ENCODE measurements at places on chromosomes 7 and 10.

- H3K4me3 ChIP-seq, result no peak overlapping the region
- H3K36me3 ChIP-seq, result no peaks in the 10 kb centered on the region
- no peak for DNase-seq
- peaks cover 2% of the 10 kb centered on the region for H3K27me3 ChIP-seq
These were observed 184.0 kb downstream of the ADAM12 start for GRCh38 chr10:126204320-126204719.

DNA sequence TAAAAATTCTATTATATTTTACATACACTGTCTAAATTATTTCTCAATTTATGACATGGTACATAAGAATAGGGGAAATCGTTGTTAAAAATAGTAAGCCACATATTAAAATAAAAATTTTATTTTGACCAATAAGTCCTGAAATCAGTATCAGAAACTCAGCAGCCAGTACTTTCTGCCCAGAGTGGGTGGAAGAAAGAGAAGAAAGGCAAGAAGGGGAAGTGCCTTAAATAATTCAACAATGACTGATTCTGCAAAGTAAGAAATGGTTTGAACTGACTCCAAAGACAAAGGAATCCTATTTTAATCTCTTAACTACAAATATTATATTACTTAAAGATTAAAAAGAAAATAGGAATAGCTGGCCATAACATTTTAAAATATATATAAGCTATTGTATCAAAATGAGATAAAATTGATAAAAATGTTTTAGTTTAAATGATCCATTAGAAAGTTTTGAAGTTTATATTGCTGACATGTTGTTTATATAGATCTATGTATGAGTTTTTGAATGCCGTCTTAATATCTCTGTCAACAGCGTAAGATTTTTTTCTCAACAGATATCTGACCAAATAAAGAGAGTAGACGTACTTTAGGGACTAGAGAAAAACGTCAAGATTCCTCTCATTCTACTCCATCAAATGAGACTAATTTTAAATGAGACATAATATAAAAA lies 30.2 kb upstream of the NRCAM start:
- no peak overlapping the region for H3K27ac ChIP-seq
- no peak overlapping the region for H3K4me3 ChIP-seq
- H3K4me1 ChIP-seq, result no peaks in the 10 kb centered on the region
- peaks cover 3% of the 10 kb centered on the region for H3K36me3 ChIP-seq
- DNase-seq, result no peak

DNA sequence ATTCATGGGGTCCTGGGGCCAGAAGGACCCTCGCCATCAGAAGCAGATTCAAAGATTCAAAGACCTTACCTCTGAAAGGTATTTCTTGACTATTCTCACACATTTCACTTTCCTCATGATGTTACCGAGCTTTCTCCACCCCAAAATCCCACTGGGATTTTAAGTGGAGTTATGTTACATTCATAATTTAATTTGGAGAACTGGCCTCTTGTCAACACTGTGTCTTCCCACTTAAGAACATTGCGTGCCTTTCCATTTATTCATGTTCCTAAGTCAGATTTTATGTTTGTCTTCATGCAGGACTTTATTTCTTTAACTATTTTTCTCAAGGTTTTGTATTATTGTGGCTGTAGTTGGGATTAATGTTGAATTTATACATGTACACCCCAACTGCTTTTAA lies 123.5 kb upstream of the BMPER start:
- no peak overlapping the region for H3K27ac ChIP-seq
- no peaks in the 10 kb centered on the region for H3K36me3 ChIP-seq
- H3K27me3 ChIP-seq, result no peaks in the 10 kb centered on the region
- DNase-seq, result no peak
- peaks cover 7% of the 10 kb centered on the region for H3K4me1 ChIP-seq
- no peak overlapping the region for H3K4me3 ChIP-seq

DNA sequence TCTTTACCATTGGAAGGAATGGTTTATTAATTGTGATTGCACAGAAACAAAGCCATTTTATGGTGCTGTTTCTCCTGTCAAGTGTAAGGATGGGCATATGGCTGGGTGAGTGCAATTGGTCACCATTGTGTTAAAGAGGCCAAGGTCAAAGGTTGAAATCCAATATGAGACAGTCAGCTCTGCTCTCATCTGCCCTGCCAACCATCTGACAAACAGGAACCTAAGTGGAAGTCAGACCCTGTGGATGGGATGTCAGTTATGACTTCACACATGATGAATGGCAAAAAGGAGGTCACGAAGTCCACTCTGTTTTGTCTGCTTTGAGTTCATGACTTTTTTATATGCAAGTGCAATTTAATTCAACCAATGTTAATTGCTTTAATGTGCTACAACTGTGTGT lies 172.7 kb upstream of the TMEM229A start:
- no peaks in the 10 kb centered on the region for H3K27me3 ChIP-seq
- DNase-seq, result no peak
- no peak overlapping the region for H3K4me3 ChIP-seq

- H3K27ac ChIP-seq, result no peak overlapping the region
- H3K36me3 ChIP-seq, result no peaks in the 10 kb centered on the region
- no peak for DNase-seq
- no peaks in the 10 kb centered on the region for H3K4me1 ChIP-seq
These were observed 212.6 kb downstream of the FOXP2 start for GRCh38 chr7:114627231-114627630.

All from common myeloid progenitor, CD34-positive (primary cell).